Cerebellar nuclear complex (tissue), 1 donor: ENCODE measurements at places on chromosomes 4 and X.
A peak's percentile ranks its signal among the peaks of the same experiment; 100 is the strongest.

- no peak for DNase-seq
These were observed 18.3 kb downstream of the RBBP7 start for GRCh38 chrX:16851827-16852226.

- DNase-seq = no peak
These were observed 18.4 kb downstream of the NOP14 start for GRCh38 chr4:2944586-2945526.

DNA sequence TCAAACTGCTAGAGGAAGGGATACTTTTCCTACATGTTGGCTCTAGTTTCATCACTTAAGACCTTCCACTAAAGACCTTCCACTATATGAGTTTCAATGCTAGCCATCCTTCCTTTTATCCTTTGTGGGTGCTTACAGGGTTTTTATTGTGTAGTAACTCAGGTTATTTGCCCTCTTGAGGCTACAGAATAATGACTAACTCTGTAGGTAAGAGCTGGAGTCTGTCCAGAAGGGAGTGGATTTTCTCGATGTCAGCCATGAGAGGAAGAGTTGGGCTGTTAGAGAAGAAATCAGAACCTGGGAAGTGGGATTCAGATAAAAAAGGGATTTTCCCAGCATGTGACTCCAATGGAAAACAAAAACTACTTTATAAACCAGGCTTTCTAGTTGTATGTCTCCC, 27.5 kb upstream of the HERC5 start:
- no peak for DNase-seq

DNA sequence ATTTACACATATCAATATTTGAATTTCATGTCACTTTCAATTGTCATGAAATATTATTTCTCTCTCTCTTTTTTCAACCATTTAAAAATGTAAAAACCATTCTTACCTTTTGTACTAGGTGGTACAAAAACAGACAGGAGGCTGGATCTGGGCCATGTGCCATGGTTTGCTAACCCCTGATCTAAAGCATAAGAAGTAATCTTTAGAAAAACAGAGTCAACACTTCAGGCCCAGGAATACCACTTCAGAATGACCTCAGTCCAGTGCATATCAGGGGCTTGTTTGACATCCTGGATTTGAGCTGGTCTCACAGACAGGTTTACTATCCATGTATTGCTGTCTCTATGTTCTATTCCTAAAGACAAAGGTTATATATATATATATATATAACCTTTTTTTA, 102.5 kb downstream of the DCHS2 start:
- no peak for DNase-seq

GRCh38 chrX:121832446-121832845, 785.0 kb downstream of the GLUD2 start:
- no peak for DNase-seq

DNA sequence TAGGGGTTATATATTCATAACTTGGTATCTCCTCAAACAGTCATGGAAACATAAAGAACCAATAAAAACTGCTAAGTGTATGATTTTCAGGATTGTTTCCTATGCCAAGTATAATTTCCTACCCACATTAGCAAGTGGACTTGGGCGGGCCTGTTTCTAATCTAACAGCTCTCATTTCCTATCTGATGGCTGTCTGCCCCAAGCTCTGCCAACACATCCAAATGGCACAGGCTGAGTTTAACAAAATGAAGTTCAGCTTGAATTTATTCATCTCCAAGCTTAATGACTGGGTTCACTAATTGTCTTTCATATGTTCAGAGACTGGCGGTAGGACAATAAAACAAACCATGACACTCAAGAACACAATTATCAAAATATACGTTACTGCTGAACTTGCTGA, 55.5 kb upstream of the S100G start:
- DNase-seq = no peak

- no peak for DNase-seq
These were observed 577 bp downstream of the BGN start for GRCh38 chrX:153495362-153495751.

DNA sequence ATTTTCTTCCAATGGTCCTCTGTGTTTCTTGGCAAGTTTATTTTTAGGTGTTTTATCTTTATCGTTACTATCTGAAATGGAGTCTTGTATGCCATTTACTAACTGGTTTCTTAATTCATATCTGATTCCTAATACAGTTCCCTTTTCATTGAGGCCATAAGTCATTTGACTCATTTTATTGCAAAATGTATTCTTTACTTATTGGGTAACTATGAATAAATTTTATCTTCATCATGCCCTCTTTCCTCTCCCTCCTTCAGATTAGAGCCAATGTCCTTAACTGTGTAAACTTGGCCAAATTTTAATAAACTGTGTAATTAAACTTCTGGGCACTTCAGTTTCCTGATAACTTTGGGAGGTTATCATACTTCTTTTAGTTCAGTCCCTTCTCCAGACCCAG, 19.3 kb upstream of the MSMO1 start:
- no peak for DNase-seq

DNA sequence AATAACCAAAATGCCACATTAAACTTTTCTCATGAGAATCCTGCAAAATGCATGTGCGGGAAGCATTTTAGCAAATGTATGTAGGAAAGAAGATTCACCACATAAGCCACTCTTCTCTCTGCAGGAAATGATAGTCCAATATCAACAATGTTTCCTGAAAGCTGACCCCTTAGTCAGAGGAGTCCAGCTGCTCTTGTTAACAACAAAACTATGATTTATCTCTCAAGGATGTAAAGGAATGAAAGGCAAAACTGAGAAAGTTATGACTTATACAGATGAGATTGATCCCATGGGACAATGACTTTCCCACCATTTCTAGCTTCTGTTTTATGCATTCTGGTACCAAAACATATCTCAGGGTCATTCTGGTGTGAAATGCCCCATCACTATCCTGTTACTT, 125.0 kb upstream of the EDNRA start:
- no peak for DNase-seq

- DNase-seq = no peak
These were observed 2.7 kb downstream of the NDP start for GRCh38 chrX:43970528-43970927.

GRCh38 chr4:52410971-52411370, 248.1 kb downstream of the USP46 start:
- no peak for DNase-seq

- no peak for DNase-seq
These were observed 29.7 kb upstream of the SLC25A6 start for GRCh38 chrX:1421433-1422134.

- no peak for DNase-seq
These were observed 93.4 kb upstream of the MCF2 start for GRCh38 chrX:139801397-139801813.

DNA sequence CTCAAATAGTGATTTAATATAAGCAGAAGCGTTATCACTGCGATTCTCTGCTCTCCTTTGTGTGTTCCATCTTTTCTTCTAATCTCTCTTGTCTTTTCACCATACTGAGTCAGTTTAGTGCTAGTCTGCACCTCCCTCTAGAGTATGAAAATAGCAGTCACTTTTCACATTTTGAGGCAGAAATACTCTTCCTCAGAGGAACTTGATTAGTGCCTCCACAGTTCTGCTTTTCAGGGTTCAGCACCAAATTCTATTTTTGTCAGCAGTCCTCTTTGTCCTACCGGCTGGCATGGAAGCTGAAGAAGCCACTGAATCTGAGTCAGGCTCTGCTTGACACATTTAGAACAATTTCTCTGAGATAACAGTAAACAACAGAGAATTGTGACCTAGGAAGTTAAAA, 49.7 kb upstream of the ANKRD17 start:
- DNase-seq = no peak

DNA sequence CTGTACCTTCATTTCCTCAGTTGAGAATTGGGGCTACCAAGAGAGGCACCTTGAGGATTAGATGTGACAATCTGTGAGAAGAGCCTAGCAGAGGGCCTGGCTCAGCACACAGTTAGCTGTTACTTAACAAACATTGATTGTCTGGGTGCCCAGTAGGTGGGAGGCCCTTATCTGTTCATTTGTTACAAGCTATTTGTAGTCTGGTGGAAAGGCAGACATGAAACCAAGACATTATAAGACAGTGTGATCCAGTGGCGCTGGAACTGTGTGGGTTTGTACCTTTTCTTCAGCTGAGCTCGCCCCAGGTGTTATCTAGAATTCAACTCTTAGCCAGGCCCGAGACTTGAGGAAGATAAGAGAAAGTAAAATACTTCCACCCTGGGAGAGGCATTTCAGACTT, 16.9 kb downstream of the AKAP4 start:
- DNase-seq = no peak

- DNase-seq = no peak
These were observed 576.2 kb upstream of the SMIM31 start for GRCh38 chr4:164177753-164178152.

DNA sequence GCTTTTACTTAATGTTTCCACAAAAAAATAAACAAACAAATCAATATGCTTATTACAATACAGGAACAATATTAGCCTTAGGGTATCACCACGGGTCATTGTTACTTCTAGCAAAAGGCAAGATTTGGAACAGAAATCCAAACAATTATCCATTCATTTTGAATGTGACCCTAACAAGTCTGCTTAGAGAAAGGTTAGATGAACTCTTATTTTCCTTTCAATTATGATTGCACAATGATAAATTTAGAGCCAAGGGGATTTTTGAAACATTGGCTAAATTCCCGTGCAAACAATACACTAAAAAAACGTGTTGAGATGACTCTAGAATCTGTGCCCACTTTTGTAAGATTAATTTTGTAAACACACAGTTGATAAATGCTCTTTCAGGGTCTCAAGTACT, 474.7 kb downstream of the PCDH7 start:
- DNase-seq = no peak

GRCh38 chr4:160595646-160596045, 1492.8 kb downstream of the RAPGEF2 start:
- no peak for DNase-seq

GRCh38 chrX:85851418-85851817, 195.9 kb downstream of the CHM start:
- DNase-seq = no peak

DNA sequence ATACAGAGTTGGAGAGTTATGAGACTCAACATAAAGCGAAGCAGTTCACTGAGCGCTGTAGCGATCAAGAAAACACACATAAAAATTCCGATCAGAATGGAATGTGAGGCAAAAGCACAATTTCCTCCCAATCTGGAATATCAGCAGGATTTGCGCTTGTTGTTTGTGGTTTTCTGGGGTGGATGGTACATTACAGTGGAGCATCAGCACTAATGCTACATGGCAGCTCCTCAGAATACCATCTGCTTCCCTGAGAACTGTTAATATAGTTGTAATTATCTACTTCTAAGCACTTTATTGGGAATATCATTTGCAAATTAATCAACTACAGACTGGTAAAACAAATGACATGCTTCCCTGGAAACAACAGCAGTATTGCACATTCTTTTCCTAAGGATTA, 324.1 kb upstream of the PPARGC1A start:
- DNase-seq = no peak

DNA sequence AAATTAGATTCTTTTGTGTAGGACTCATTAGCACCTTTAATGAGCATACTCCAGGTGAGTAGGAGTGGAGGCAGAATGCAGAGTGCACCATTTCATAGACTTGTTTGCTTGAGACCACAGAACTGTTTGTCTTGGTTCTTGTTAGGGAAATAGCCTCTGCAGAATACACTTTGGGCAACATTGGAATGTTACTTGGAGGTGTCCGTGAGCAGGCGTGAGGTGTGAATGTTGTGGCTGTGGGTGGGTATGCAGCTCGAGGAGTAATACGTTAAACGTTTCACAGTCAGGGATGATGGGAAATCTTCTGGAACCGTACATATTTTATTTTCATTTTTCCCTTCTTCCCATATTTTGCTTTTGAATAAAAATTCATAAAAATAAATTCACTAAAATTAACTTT, 31.6 kb downstream of the PAQR3 start:
- no peak for DNase-seq

DNA sequence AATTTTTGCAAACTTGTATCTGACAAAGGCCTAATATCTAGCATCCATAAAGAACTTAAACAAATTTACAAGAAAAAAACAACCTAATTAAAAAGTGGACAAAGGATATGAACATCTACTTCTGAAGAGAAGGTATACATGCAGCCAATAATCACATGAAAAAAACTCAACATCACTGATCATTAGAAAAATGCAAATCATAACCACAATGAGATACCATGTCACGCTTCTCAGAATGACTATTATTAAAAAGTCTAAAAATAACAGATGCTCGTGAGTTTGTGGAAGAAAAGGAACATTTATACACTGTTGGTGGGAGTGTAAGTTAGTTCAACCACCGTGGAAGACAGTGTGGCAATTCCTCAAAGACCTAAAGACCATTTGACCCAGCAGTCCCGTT, 24.0 kb downstream of the CEP44 start:
- DNase-seq = no peak

DNA sequence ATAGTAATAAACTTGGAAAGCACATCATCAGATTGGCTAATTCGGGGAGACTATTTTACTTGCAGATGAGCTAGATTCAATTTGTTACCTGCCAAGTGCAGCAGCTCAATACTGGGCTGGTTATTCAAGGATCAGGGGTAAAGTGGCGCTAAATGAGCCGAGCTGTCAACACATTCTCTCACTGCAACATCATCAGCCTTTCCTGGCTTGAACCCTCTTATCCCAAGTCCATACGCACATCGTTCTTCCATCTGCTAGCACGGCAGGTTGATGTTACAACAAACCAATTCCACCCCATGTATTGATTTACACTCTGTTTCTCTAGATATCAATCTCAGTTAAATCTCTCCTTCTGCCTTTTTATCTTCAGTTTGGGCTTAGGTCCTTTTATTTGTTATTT, 2101.5 kb upstream of the AGA start:
- DNase-seq = no peak

GRCh38 chrX:53122013-53122412, 28.1 kb downstream of the KANTR start:
- DNase-seq = peak; percentile 0

- no peak for DNase-seq
These were observed 580.2 kb downstream of the SPRY1 start for GRCh38 chr4:123976819-123977218.

- no peak for DNase-seq
These were observed 65.5 kb upstream of the SLC34A2 start for GRCh38 chr4:25590171-25590570.

DNA sequence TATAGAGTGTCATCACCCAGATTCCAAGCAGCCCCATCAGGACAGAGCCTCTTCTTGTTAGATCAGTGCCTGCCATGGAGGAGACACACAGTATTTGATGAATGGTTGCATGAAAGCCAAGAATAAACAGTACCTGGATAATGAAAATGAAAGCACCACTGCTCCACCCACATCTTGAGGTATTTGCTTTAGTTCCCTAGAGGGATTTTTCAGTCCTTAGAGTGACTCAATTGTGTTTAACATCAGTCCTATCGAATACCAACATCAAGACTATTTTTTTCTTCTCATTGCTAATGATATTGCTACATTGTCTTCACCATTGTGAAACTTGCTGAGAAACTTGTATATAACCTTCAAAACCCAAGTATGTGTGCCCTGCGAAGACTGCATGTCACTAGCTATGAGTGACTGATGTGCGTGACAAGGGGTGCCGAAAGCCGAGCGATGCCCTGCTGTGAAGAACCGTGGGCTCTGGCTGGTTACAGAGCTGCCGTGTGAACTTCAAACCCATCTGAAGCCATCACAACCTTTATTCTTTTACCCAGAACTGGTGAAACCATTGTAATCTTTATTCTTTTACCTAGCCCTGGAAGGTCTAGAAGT, 211.3 kb upstream of the FAT1 start:
- no peak for DNase-seq

- no peak for DNase-seq
These were observed 36.7 kb downstream of the SMPX start for GRCh38 chrX:21721195-21721594.
